Spinal cord (tissue), 10 donors: ENCODE measurements at places on chromosomes 3 and 15. TPM values are rescaled to one million over a fixed set of nuclear protein-coding genes. Genes with fewer than 3 reads are reported as not detected.

Gene ARNT2
- polyA plus RNA-seq: 150 TPM

Gene ZNF80
- polyA plus RNA-seq: not detected

DNA sequence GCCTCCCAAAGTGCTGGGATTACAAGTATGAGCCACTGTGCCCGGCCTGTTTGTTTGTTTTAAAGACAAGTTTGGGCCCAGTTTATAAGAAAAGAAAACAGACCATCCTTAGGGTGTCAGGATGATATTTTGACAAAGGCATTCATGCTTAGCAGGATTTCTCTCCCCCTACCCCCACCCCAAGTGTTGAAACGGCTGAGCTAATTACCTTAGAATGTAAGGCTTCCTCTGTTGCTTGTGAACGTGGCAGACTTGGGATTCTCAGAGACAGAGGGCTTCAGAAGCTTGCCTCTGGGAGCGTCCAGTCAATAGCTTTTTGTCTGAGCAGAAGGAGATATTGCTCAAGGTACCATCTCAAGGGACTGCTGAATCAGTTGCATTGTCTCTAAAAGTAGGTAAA is 24.0 kb downstream of the FLNB start:
- DNase-seq: no peak
- no peak overlapping the region for H3K4me3 ChIP-seq
- H3K36me3 ChIP-seq: no peaks in the 10 kb centered on the region
- H3K27me3 ChIP-seq: no peaks in the 10 kb centered on the region
- no peaks in the 10 kb centered on the region for H3K4me1 ChIP-seq

DNA sequence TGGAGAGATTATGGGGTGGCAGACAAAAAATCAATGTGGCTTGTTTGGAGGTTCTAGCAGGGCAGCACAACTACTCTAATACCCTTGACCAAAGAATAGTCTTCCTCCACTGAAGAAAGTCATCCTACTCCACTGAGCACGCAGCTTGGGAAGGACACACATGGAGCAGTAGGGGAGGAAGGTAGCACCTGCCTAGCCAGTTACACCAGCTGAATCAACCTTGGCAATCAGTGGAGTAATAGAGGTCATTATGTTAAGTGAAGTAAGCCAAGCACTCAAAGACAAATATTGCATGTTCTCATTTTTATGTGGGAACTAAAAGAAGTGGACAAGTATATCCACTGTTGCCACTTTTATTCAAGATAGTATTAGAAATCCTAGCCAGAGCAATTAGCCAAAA is 555.8 kb upstream of the ALCAM start:
- no peak overlapping the region for H3K4me3 ChIP-seq
- no peaks in the 10 kb centered on the region for H3K4me1 ChIP-seq
- H3K36me3 ChIP-seq: no peaks in the 10 kb centered on the region
- H3K27ac ChIP-seq: no peak overlapping the region

DNA sequence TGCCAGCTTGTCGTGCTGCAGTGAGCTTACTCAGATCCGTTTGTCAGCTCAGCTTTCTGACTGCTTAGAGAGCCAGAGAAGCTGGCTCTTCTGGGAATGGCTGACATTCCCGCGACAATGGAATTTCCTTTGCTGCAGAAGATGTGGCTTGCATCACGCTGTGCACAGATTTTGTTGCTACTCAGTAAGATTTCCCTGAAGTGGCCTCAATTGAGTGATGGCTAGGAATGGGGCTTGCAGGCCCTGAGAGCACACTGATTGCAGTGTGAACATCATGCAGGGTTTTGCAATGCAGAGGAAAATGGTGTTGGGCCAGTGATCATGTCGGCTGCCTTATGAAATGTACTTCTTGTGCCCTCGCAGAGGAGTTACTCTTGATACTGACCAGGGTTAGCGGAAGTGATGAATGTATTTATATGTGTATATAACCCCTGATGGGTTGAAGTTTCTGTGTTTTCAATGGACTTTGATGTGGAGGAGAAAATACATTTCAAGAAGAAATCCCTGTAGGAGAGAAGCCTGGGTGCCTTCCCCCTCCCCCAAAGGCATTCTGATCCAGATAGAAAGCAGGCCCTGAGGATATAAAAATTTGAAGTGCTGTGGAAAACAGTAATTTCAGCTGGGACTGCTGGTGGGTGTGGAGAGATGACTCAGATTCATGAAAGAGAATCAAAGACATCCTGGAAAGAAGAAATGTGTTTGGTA is 102.5 kb upstream of the PDZRN3 start:
- no peak for DNase-seq
- H3K4me1 ChIP-seq: no peaks in the 10 kb centered on the region
- peak overlapping the region; percentile 81 for H3K27ac ChIP-seq
- no peaks in the 10 kb centered on the region for H3K36me3 ChIP-seq

DNA sequence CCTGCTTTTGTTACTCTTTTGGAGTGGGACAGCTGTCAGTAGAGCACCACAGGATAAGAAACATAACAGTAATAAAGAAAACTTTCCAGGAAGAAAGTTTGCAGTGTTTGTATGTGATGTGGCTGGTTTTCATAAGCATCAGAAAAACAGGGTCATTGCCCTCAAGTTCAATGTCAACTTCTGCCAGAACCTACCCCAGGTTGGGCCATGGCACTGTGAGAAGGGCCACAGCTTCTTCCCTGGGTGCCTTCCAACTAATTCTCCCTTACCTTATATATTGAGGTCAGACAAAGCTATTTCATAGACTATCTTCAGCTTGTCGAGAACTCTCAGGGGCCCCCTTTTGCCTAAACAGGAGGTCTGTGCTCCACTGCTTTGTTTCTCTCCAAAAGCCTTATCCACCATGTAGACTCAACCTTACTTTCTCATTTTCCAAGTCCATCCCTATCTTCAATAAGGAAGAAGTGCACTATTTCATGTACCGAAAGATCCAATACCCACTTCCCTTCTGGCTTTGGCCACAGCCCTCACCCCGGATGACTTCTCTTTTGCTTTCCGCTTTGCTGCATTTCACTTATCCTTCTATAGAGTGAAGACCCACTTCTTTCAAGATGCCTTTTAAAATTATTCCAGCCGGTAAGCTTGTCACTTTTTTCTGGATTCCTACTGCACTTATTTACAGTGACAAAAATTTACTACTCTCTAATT is 38.2 kb upstream of the PLCL2 start:
- no peak for DNase-seq
- H3K4me3 ChIP-seq: no peak overlapping the region
- H3K27me3 ChIP-seq: no peaks in the 10 kb centered on the region
- H3K36me3 ChIP-seq: no peaks in the 10 kb centered on the region
- H3K4me1 ChIP-seq: no peaks in the 10 kb centered on the region

GRCh38 chr3:172272698-172273097 is 175.6 kb downstream of the GHSR start:
- DNase-seq: no peak
- H3K4me1 ChIP-seq: no peaks in the 10 kb centered on the region
- H3K27me3 ChIP-seq: no peaks in the 10 kb centered on the region
- peaks cover 5% of the 10 kb centered on the region for H3K36me3 ChIP-seq
